Right atrium auricular region (tissue), 2 donors: ENCODE measurements at places on chromosomes 3 and 15. TPM values are rescaled to one million over a fixed set of nuclear protein-coding genes. Genes with fewer than 3 reads are reported as not detected.
A peak's percentile ranks its signal among the peaks of the same experiment; 100 is the strongest.

Gene NAALADL2
- 3.2 TPM for total RNA-seq

- peaks cover 20% of the 10 kb centered on the region for H3K36me3 ChIP-seq
- no peak overlapping the region for H3K27ac ChIP-seq
- H3K27me3 ChIP-seq: no peaks in the 10 kb centered on the region
- no peaks in the 10 kb centered on the region for H3K4me1 ChIP-seq
- DNase-seq: no peak
Measured at GRCh38 chr3:193620650-193621049, 27.6 kb downstream of the OPA1 start.

DNA sequence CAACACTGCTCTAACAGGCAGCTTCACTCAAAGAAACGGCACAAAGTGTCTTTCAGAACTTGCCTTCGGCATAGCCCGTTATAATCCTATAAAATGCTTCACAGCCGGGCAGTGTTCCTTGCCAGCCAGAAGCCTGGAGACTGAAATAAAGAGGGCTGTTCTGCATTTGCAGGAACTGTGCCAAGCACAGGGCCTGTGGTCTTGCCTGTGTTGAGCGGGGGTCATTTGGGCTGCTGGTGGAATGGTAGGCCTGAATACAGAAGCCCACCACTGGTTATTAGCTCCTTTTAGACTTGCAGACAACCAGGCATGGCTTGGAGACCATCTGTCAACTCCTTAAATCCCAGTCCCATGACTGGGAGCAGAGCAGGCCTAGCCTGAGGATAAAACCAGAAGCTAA is 4.7 kb upstream of the ARHGEF3 start:
- no peak overlapping the region for H3K4me3 ChIP-seq
- H3K27ac ChIP-seq: no peak overlapping the region
- DNase-seq: no peak
- no peaks in the 10 kb centered on the region for H3K36me3 ChIP-seq
- no peaks in the 10 kb centered on the region for H3K4me1 ChIP-seq

Gene TRAT1
- total RNA-seq: 0.90 TPM

GRCh38 chr15:25850154-25851111 is 12.7 kb downstream of the ATP10A start:
- H3K27ac ChIP-seq: peak overlapping the region; percentile 85
- peak overlapping the region; percentile 19 for H3K4me3 ChIP-seq
- no peaks in the 10 kb centered on the region for H3K36me3 ChIP-seq
- H3K27me3 ChIP-seq: no peaks in the 10 kb centered on the region
- H3K4me1 ChIP-seq: no peaks in the 10 kb centered on the region

Gene SEMA3F
- 6.3 TPM for total RNA-seq
